Fibroblast of skin of left biceps (primary cell): ENCODE measurements at places on chromosomes 2 and 18.

DNA sequence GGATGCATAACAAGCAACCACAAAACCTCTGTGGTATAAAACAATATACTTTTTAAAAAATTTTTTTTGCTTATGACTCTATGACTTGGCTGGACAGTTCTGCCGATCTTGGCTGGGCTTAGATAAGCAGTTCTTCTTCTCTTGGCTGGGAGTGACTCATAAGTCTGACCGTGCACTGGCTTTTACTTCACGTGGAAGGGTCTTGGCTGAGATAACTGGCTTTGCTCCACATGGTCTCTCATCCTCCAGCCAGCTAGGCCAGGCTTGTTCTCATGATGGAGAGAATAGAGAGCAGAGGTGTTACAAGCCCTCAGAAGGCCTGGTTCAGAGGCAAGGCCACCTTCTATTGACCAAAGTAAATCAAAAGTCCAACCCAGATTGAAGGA, 178.9 kb upstream of the SERPINE2 start:
- no peak for DNase-seq

DNA sequence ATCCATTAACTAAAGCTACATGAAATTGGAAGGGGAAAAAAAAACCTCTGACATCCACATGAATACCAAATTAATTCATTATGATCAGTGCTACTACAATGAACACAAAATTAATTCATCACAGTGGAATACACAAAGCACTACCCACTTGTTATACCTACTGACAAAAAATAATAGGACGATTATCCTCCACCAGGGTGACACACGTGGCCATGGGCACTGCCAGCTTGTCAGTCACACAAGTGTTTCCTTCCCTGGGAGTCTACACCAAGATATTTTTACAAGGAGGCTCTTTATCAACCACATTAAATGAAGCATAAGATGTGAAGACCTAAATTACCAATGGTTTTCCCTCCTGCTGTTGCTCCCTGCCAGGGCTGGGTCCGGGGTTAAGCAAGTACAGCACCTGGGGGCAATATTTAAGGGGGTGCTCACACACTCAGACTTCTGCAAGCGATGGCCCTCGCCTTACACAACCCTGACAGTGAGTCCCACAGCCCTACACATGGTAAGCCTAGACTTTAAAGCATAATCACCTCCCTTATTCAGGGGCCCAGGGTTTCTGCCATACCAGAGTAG, 90.1 kb downstream of the TCF4 start:
- DNase-seq, result no peak

DNA sequence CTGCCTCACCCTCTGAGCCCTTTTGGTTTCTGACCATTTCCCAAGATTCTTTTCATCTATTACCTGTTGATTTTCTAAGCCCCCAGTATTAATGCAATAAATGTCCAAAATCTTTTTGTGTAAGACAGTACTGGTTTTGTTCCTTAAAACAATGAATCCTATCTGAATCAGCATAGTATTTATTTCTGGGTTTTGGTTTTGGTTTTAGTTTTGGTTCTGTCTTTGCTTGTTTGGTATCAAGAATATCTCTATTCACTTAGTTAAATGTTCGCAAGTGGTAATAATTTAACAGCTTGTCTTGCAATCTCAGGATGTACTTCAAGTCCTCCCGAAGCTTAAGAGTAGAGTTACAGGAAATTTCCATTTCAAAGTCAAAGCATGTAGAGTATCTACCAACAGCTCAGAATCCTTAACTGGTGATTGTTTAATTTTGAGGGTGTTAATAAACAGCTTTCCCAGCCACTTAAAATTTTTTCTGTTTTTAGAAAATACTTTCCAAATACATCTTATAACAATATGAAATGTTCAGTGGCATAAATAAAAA, 67.7 kb upstream of the NEDD4L start:
- DNase-seq, result no peak

DNA sequence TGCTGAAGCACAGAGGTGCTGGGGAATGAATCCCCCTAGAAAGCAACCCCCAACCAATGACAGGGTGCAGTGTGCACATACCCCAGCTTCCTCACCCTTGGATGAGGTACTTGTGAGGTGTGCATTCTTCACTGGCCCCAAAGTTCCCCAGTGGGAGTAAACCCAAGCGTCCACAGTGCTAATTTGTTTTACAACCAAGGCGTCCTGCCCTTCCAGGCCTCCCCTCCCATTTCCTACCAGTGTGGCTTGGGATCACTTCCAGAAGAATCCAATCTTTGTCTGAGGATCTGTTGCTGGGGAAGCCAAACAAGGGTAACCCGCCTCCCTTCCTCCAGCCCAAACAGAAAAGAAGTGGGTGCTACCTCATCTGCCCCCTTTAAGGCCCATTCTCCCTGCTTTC, 40.3 kb upstream of the TEX51 start:
- DNase-seq, result no peak

DNA sequence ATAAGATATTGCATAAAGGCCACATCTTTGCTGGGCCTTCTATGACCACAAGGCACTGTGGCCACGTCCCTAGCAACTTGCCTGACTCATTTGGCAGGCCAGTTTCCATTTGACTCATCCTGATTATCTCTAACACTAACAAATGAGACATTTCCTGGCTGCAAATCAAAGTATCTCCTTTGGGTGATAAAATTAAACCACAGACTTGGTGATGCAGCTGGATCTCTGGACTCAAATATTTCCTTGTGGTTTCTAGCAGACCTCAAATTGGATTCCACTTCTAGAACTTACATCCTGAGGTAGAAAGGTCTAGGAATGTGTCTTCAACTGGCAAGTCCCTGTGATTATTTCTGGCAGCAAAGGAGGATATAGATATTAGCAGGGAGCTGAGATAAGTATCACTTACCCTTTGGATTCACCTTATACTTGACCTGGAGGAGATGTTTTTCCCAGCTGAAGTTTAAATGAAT, 167.9 kb upstream of the NXPH2 start:
- peak; percentile 96 for DNase-seq

- no peak for DNase-seq
These were observed 70.0 kb downstream of the NAB1 start for GRCh38 chr2:190718652-190719526.

GRCh38 chr18:51391215-51391614, 193.7 kb upstream of the MEX3C start:
- DNase-seq, result no peak

GRCh38 chr2:103887625-103888024, 966.3 kb upstream of the POU3F3 start:
- DNase-seq, result peak; percentile 15

- no peak for DNase-seq
These were observed 347.6 kb upstream of the VRK2 start for GRCh38 chr2:57698935-57699449.

GRCh38 chr2:97907369-97908100, 88.2 kb downstream of the TMEM131 start:
- no peak for DNase-seq

- no peak for DNase-seq
These were observed 72.7 kb downstream of the GREB1L start for GRCh38 chr18:21314724-21315123.

DNA sequence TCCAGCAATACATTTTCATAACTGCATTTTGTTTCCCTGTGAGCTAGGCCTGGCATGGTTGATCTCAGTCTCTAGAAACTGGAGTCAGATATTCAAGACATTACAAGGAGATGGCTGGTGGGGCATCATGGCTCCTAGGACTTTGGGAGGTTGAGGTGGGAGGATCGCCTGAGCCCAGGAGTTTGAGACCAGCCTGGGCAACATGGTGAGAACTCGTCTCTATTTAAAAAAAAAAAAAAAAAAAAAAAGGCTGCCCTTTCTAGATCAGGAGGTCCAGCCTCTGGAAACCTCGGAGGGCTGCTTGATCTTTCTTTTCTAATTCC, 362 bp upstream of the VAMP8 start:
- DNase-seq, result no peak
